Activated CD4-positive, alpha-beta T cell treated with anti-CD3 and anti-CD28 coated beads, Interleukin-2, Interleukin-6, amounts not matched to agents 100 ng/mL and 50 ng/mL, durations not matched to agents 16 hours and 8 hours (primary cell): ENCODE measurements at places on chromosomes 6 and 20.

DNA sequence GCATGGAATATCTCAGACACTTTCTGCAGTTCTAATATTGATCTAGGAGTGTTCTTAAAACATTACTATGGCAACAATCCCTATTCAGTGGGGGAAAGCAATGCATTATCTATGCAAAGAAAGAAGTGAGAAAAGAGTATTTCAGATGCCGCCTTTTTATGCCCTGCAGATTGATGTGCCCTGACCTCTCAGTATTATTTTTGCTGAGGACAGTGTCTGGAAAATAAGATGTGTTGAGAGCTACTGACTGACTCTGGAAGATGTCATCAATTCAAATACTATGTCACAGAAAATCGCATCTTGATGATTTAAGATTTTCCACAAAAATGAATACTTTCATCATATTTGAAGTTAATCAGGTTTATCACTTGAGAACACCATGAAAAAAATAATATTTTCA, 22.9 kb upstream of the SPACA1 start:
- DNase-seq, result no peak

- no peak for DNase-seq
Measured at GRCh38 chr6:122268394-122268793, 131.1 kb upstream of the HSF2 start.

GRCh38 chr20:1809131-1809572, 86.1 kb upstream of the SIRPA start:
- DNase-seq, result peak; percentile 13

DNA sequence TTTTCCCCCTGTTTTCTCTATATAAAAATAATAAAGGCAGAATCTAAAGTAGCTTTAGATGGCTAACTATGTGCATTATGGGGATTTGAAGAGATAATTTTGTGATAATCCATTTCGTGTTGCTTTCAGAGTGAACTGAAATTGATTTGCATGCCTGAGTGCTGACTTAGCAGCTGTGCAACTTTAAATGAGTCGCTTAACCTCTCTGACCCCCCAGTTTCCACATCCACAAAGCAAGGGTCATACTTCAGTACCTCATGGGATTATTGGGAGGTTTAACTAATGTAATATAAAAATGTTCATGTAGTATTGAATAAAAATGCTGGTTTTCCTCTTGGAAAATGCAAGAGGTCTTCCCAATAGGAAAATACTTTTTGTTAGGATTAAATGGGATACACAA, 63.8 kb upstream of the FABP7 start:
- DNase-seq, result no peak

- no peak for DNase-seq
Measured at GRCh38 chr6:80940571-80940970, 811.9 kb downstream of the TENT5A start.

DNA sequence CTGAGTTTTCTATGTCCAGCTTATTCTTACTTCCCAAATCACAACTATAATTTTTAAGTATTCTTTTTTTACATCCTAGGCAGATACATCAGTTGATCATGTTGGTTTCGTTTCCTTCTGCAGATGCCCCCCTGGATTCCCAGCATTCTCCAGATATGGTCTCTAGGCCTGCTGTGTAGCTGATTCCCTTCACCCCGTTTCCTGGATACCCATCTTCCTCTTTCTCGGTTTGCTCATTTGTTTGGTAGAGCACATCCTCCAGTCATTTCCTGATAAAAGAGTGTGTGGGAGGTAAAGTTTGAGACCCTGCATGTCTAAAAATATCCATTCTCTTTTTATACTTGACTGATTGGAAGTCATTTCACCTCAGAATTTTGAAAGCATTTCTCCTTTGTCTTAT, 66.4 kb downstream of the ANKS1A start:
- peak; percentile 13 for DNase-seq

DNA sequence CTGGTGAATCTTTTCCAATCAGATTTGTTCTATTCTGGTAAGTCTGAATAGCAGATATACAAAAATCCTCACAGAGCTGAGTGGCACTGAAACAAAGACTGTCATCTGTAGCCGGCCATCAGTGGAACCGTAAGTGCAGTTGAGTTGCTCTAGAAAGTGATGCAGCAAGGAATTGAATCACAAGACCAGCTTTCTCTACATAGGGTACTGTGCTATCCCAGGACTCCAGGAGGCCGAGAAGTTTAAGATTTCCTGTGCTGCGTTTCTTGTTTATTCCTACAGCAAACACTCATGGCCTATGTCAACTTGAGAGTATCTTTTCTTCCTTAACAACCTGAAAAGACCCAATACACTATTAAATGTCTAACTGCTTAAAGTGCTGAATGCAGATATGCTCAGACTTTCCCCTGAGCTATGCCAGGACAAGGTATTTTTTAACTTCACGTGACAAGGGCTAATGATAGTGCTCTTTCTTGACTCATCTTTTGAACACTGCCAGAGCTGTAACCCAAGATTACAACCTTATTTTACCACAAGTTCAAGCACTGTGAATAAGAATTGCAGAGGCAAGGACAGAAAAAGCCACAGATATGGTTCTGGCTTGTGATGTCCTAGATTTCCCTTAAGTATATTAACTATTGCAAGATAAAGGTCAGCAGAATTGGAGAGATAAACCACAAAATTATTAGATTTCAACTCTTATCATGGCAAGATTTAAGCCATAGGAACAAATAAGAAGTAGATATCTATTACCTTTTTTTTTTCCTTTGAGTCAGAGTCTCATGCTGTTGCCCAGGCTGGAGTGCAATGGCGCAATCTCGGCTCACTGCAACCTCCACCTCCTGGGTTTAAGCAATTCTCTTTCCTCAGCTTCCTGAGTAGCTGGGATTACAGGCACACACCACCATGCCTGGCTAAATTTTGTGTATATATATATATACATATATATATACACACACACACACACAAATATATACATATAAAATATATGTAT, 71.6 kb downstream of the GJA1 start:
- DNase-seq, result no peak

DNA sequence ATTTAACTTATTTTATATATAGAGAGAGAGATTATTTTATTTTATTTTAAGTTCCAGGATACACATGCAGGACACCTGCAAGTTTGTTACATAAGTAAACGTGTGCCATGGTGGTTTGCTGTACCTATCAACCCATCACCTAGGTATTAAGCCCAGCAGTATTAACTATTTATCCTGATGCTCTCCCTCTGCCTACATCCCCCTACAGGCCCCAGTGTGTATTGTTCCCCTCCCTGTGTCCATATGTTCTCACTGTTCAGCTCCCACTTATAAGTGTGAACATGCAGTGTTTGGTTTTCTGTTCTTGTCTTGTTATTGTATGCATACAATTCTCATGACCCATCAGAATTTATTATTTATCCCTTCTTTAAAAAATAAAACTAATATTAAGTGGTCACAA, 34.6 kb downstream of the FKBP1C start:
- no peak for DNase-seq

- no peak for DNase-seq
Measured at GRCh38 chr6:44681761-44682160, 294.3 kb downstream of the CDC5L start.

- no peak for DNase-seq
Measured at GRCh38 chr20:58661598-58662473, 10.8 kb downstream of the STX16 start.

GRCh38 chr6:147911057-147911456, 402.6 kb downstream of the SAMD5 start:
- no peak for DNase-seq

DNA sequence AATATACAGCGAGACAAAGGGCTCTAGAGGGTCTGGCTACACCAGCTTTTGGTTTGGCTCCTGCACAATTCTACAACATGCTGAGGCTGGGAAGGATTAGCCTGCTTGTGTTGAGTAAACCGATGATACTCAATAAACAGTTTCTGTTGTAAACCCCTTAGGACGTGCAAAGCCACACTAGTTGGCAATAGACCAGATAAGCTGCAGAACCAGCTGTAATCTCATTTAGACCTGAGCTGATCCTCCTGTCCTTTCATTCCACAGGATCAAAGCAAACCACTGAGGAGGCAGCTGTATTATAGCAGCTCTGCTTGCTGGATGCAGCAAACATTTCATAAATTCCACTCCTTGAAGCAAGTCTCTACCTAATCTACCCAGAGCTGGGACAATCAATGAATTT, 79.7 kb downstream of the MMS22L start:
- no peak for DNase-seq
